Stimulated activated CD4-positive, alpha-beta T cell treated with anti-CD3 and anti-CD28 coated beads, TNF-alpha, amount 100 ng/mL, for 24 hours (primary cell): ENCODE measurements at places on chromosomes 12 and 14.

DNA sequence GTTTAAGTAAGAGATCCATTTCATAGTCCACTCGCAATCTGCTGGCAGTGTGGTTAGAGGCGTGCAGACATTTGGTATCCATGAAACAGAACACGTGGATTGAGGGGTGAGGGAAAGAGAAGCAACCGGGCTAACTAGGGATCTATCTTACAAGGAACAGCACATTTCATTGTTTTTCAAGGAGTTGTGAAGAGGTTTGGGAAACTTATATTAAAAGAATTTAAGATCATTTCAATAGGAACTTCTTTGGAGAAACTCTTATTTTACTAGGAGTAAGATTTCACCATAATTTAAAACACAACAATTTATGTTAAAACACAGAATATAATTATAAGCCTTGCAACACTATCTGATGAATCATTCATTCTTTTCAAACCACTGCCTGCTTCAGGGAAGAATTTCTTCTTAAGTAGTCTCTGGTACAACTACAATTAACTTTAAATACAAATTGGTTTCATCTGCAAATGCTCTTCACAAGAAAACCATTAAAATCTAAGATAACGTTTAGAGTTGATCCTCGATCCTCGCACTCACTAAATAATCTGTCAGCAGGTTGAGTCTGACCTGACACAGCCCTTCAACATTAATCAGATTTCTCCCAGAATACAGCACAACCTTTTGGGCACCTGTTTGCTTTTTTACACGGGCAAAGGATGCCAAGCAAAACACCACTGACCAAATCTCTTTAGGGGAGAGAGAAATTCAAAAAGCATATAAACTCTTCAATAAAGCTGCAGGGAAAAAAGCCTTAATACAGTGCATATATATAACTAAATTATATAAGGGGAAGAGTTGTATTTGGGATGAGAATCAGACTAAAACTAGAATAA, 27.3 kb downstream of the PPTC7 start:
- no peak for DNase-seq

DNA sequence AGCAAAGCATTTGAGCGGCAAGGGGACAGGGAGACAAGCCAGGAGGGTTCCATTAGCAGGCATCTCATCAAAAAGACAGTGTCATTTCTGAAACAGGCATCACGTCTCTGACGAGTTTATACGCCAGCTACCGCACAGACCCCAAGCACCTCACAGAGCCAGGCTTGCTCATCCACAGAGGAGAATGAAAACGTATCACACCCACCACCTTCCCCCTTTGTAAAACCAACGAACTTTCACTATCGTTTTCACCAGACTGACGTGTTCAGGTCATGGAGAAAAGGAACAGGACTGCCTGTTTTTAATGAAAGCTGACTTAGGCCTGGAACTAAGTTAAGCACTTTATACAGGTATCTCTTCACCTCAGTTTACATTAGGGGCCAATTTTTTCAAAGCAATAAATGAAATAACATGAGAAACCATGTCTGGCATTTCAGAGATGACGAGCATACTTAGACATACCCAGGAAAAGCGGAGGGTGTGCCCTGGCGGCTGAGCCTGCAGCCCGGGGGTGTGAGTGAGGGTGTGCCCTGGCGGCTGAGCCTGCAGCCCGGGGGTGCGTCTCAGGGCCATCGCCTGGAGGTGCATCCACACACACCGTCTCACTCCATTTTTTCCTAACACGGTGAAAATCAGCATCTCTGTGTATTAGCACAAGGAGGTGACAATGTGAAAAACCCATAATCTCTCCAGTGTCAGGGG, 41.9 kb downstream of the STX2 start:
- no peak for DNase-seq

GRCh38 chr12:104095289-104095688, 31.0 kb downstream of the HCFC2 start:
- no peak for DNase-seq

DNA sequence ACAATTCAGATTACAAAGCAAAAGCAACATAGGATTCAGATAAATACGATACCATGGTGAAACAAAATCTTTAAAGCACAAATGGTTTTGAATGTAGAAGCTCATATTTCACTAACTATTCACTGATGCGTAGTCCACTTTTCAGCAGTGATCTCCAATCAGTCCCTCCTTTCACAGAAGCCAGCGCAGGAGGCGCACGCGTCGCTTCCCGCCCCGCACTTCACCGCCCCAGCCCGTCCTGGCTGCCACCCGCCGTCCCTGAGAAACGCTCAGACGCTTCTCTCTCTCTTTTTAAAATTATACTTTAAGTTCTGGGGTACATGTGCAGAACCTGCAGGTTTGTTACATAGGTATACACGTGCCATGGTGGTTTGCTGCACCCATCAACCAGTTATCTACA, 19.8 kb upstream of the CHFR start:
- DNase-seq = no peak

DNA sequence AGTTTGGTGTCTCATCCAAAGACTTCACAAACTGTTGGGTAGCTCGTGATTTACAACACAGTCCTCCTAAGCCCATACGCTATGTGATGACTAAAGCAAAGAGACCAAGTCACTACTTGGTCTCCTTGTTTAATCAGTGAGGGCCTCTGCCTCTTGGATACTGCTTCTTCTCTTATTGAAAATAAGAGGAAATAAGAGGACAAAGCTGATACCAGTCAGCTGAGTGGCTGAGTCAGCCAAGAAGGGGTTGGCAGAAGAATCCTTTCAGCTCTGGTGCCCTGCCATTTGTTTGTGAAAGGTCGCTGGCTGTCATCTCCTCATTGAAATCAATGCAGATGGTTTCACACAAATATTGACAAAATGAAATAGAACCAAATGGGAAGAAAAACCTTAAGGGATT, 67.5 kb upstream of the SLC35F4 start:
- no peak for DNase-seq

GRCh38 chr12:53049571-53050318, at the start of gene TNS2:
Gene TNS2 (plus strand): TSS chr12:53050065. CDS start chr12:53050186, 121 bp downstream.
- DNase-seq = no peak

DNA sequence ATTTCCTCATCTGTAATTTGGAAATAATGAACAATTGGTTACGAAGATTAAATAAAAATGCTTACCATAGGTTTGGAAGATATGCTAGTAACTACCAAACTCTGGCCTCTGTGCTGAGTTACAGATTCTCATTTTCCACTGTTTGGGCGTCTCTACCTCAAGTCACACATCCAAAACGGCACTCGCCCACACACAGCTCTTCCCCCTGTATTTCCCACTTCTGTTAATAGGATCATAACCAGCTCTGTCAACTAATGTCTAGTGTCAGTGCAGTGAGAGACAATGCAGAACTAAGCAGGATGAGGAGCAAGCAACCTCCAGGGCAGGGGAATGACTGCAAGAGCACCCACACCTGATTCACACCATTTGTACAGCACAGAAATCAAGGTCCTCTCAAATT, 10.9 kb upstream of the SYCP3 start:
- DNase-seq = no peak

GRCh38 chr12:84502907-84503787, 409.5 kb downstream of the SLC6A15 start:
- no peak for DNase-seq

DNA sequence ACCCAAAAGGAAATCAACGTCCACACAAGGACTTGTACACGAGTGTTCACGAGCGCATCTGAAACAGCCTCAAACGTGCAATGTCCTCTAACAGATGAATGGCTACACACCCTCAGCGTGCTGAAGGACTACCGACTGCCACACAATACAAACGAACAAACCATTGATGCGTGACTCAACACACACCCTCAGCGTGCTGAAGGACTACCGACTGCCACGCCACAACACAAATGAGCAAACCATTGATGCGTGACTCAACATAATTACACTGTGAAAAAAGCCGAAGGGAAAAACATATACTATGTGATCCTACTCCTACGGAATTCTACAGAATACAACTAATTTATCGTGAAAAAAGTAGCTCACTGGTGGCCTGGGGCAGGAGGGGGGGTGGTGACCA, 25.1 kb upstream of the BTBD6 start:
- DNase-seq = no peak

DNA sequence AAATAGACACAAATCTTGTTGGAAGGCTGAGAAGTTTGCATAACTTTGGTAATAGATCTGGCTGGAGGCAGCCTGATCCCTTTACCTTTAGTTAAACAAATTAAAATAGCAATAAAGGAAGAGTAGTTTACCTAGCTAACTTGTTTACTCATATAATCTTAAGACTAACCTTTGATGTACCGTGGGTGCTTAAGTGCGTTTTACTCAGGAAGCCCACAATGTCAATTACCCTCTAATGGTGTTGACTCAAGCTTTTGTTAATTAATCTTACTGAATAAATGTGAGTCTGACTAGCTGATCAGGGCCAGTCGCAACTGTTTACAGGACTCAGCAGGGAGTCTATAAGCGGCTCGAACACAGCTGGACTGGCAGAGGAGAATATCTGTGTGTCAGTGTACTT, 51.5 kb downstream of the FAR2 start:
- no peak for DNase-seq

DNA sequence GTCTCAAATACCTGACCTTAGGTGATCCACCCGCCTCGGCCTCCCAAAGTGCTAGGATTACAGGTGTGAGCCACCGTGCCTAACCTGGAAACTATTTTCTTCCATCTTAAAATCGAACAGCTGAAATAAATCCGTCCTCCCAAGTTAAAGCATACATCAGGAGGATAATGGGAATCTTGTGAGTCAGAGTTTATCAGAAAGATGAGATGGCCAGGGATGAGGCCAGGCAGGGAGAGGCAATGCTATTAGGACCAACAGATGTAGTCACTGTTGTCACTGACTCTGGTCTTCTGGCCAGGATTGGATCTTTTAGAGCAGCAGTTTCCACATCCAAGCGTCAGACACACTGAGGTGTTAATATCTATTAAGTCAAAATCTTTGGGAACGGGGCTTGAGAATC, 61.7 kb upstream of the USP44 start:
- DNase-seq = no peak

GRCh38 chr12:6773590-6774351, 1.5 kb downstream of the LAG3 start:
- peak; percentile 68 for DNase-seq

- no peak for DNase-seq
These were observed 932.3 kb downstream of the DIO2 start for GRCh38 chr14:79278798-79279644.

- DNase-seq = no peak
These were observed 36.1 kb upstream of the PRB2 start for GRCh38 chr12:11431486-11431885.

DNA sequence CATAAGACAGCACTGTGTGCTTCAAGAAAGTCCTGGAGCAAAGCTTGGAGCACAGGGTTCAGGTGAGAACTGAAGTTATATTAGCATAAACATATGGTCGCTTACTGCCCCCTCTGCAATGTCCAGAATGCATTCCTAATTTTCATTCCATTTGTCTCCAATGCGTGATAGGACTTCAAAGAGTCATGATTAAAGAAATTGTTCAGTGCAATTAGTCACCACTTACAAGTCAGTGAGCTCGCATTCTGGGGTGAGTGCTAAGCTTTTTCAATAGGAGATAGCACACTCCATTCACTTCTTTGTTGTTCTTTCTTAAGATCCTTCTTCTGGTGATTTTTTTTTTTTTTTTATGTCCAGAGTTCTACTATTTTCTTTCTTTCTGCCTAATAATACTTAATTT, 398.4 kb downstream of the SYT1 start:
- no peak for DNase-seq

GRCh38 chr14:105818712-105819005, 292.3 kb downstream of the TMEM121 start:
- DNase-seq = no peak

DNA sequence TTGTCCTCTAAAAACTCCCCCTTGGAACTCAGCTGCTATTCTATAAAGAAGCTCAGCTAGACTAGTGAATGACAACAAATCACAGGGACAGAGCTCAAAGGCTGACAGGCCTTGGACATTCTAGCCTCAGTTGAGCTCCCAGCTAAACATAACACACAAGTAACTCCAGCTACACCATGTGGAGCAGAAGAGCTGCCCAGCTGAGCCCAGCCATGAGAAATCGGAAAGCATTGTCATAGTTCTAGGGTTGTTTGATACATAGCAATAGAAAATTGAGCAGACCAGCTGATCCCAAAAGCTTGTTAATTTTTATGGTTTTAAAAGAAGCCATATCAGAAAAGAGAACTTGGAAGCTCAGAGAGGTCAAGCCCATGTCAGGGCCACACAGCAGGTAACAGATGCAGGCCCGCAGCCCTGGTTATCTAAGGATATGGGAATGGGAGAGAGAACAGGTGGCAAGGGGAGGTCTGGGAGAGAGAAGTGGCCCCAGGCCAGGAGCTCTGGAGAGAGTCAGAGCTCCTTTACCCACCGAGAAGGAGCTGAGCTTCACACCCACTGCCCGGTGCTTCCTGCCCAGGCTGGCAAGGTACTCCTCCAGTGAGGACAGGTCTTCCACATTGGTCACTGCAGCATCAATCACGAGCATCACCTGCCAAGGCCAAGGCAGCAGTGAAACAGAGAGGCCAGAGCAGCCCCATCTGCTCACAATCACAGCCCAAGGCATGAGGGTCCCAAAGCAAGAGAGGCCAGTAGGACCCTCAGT, 2.9 kb downstream of the NGB start:
- no peak for DNase-seq

- no peak for DNase-seq
These were observed 215.9 kb upstream of the HMGA2 start for GRCh38 chr12:65608319-65608916.

DNA sequence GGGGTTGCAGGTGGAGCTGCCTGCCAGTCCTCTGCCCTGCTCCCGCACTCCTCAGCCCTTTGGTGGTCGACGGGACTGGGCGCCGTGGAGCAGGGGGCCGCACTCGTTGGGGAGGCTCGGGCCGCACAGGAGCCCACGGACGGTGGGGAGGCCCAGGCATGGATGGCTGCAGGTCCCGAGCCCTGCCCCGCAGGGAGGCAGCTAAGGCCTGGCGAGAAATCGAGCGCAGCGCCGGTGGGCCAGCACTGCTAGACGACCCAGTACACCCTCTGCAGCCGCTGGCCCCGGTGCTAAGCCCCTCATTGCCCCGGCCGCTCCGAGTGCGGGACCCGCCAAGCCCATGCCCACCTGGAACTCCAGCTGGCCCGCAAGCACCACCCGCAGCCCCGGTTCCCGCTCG, 221.8 kb downstream of the BTG1 start:
- no peak for DNase-seq

DNA sequence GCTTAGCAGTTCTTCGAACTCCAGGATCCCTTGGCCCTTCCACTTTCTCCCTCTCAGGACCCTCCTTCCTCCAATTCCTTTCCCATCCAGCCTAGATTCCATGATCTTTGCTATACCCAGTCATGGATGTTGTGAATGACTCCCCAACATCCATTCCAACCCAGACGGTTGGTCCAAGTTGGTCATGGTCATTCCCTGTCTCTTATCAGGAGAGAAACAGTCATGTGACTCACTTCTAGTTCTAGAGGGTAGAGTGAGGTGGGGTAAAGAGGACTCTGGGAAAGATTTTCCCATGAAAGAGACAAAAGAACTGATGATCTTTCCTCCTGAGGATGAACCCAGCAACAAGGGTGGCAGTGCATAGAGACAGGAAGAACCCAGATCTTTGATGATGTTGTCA, 9.2 kb upstream of the P2RX7 start:
- no peak for DNase-seq

GRCh38 chr12:69987579-69988091, 162.6 kb downstream of the MYRFL start:
- DNase-seq = no peak

- DNase-seq = no peak
These were observed 281.2 kb downstream of the PAWR start for GRCh38 chr12:79409562-79409961.
